ENCODE measurements at places on chromosomes 5 and 9. TPM values are rescaled to one million over a fixed set of nuclear protein-coding genes. Genes with fewer than 3 reads are reported as not detected.

- no peak for DNase-seq
Measured at GRCh38 chr5:176725521-176726280, 78.4 kb downstream of the TSPAN17 start.

DNA sequence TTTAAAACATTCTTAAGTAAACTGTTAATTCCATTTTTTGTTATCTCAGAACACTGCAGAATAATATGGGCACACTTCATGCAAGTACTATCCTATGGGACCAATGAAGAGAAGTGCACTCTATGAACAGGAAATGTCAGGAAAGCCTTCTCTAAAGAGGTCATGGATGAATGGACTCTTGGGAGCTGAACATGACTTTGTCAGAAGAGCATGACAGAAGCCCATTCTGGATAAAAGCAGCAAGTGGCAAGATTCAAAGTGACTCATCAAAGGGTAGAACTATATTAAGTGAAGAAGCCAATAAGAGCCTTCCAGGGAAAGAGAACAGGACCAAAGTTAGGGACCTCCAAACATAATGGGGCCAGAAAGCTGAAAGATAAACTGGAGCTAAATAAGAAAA, 94.0 kb downstream of the RAPGEF6 start:
- no peak for DNase-seq

- DNase-seq: peak; percentile 97
Measured at GRCh38 chr9:35905912-35906679, at the start of gene HRCT1. Gene HRCT1 (plus strand): TSS chr9:35906202. CDS start chr9:35906288, 86 bp downstream.

- no peak for DNase-seq
Measured at GRCh38 chr9:9352877-9353481, 1259.8 kb downstream of the PTPRD start.

The HTR1A gene
- not detected for total RNA-seq

The SLC22A4 gene
- total RNA-seq: 4.1 TPM

The CYSRT1 gene
- total RNA-seq: 0.51 TPM

The INSYN2B gene
- total RNA-seq: 3.6 TPM

The PRRT1B gene
- total RNA-seq: not detected

The PPIC gene
- total RNA-seq: 70.1 TPM
